ENCODE measurements at places on chromosomes 13 and 19. TPM values are rescaled to one million over a fixed set of nuclear protein-coding genes. Genes with fewer than 3 reads are reported as not detected.

PSG2 gene
- total RNA-seq: 0.05 TPM

HTR2A gene
- 0.38 TPM for total RNA-seq

DNA sequence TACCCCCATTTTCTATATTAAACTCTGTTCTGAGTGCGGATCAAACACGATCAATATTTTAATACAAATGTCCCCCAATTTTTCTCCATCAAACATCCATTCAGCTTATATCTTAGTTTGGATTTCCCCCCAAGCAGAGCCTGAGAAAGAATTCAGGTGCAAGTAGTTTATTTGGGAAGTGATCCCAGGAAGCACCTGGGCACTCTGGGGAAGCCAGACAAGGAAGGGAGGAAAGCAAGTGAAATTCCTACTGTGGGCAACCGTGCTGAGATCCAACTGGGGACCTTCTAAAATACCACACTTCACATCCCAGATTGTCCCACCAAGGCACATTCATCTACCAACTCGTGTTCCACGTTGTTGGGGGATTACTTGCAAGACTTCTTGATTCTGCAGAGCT is 323.4 kb upstream of the NBEA start:
- H3K4me1 ChIP-seq: no peaks in the 10 kb centered on the region
- no peaks in the 10 kb centered on the region for H3K36me3 ChIP-seq
- no peak overlapping the region for H3K4me3 ChIP-seq
- H3K27ac ChIP-seq: no peak overlapping the region

- H3K27ac ChIP-seq: no peak overlapping the region
- no peak overlapping the region for H3K4me3 ChIP-seq
- DNase-seq: no peak
- peaks cover 27% of the 10 kb centered on the region for H3K4me1 ChIP-seq
- no peaks in the 10 kb centered on the region for H3K27me3 ChIP-seq
These were observed 49.8 kb downstream of the TSSK6 start for GRCh38 chr19:19465436-19466070.

GRCh38 chr19:28426110-28426729 is 786.7 kb downstream of the UQCRFS1 start:
- peak overlapping the region; percentile 9 for H3K27ac ChIP-seq
- H3K4me3 ChIP-seq: no peak overlapping the region
- H3K27me3 ChIP-seq: no peaks in the 10 kb centered on the region

CLIP3 gene
- 3.6 TPM for total RNA-seq

GRCh38 chr19:995051-995827 is 5.0 kb upstream of the GRIN3B start:
- H3K4me3 ChIP-seq: no peak overlapping the region
- H3K36me3 ChIP-seq: peaks cover 27% of the 10 kb centered on the region
- H3K27ac ChIP-seq: no peak overlapping the region
- H3K4me1 ChIP-seq: peaks cover 9% of the 10 kb centered on the region
- DNase-seq: no peak

- peak overlapping the region; percentile 36 for H3K27ac ChIP-seq
- H3K36me3 ChIP-seq: no peaks in the 10 kb centered on the region
- H3K27me3 ChIP-seq: no peaks in the 10 kb centered on the region
- DNase-seq: no peak
- peaks cover 10% of the 10 kb centered on the region for H3K4me1 ChIP-seq
These were observed 78.4 kb downstream of the MIPEP start for GRCh38 chr13:23810685-23811240.

ANO8 gene
- 2.2 TPM for total RNA-seq

DNA sequence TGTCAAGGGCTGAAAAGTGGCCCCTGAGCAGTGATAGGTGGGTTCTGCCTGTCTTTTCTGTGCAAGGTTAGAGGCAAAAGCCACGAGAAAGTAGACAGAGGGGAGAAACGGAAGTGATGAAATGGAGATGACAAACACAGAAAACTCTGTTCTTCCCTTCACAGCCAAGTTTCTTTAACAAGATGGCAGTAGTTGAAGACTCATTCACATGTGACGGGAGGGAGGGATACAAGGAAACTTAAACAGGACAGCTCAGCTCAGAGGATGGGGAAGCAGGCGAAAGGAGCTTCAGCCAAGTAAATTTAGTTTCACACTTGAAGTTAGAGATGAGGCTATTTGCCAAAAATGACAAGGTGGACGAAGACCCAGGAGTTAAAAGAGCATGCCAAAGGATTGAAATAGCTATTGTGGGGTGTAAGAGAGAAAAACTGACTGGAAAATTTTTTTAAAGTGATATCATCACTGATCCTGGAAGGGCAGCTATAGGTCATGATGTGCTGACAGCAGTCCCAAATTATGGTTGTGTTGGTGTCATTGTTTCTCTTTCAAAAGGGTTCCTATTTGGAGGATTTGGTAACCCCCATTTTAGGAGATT is 347.9 kb downstream of the EFNB2 start:
- no peaks in the 10 kb centered on the region for H3K36me3 ChIP-seq
- no peaks in the 10 kb centered on the region for H3K4me1 ChIP-seq
- DNase-seq: no peak
- no peak overlapping the region for H3K27ac ChIP-seq
- H3K4me3 ChIP-seq: no peak overlapping the region
- H3K27me3 ChIP-seq: no peaks in the 10 kb centered on the region

- no peaks in the 10 kb centered on the region for H3K27me3 ChIP-seq
- H3K36me3 ChIP-seq: no peaks in the 10 kb centered on the region
- no peaks in the 10 kb centered on the region for H3K4me1 ChIP-seq
- H3K4me3 ChIP-seq: no peak overlapping the region
- H3K27ac ChIP-seq: no peak overlapping the region
- DNase-seq: no peak
These were observed 78.0 kb downstream of the ATP11A start for GRCh38 chr13:112767506-112768471.

NKG7 gene
- 10.5 TPM for total RNA-seq

KLF12 gene
- 15.8 TPM for total RNA-seq

- H3K27me3 ChIP-seq: no peaks in the 10 kb centered on the region
- no peak overlapping the region for H3K27ac ChIP-seq
- no peak for DNase-seq
- peaks cover 4% of the 10 kb centered on the region for H3K4me1 ChIP-seq
- H3K4me3 ChIP-seq: no peak overlapping the region
- peaks cover 4% of the 10 kb centered on the region for H3K36me3 ChIP-seq
These were observed 4.8 kb upstream of the TMEM91 start for GRCh38 chr19:41371541-41371940.

SLITRK5 gene
- total RNA-seq: 0.14 TPM

DNA sequence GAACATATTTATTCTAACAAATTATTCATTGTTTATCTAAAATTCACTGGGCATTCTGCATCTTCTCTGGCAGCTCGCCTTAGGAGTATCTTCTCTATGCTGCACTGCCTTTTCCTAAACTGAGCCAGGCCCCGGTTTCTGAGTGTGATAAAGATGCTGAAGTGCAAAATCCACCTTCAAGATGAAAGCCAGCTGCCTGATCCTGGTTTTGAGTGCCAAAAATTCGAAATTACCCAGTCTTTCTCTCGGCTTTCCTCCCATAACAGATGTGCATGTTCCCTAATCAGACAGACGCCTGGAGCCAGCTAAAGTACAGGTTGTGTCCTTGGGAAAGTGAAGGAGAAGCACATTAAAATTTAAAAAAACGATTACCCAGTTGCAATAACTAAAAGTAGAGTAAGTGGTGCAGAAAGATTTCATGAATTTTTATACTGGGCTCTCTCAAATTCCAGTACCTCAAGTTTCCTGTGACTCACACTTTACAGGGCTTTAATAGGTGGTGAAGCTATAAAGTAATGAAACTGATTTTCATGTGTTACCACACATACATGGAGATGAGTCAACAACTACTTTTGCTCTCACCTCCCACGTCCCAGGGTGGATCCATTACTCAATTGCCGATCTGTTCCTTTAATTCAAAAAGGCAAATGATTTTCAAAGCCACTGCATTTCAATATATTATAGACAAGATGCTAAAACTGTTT is 65.0 kb upstream of the GTF2F2 start:
- H3K27ac ChIP-seq: no peak overlapping the region
- H3K4me3 ChIP-seq: no peak overlapping the region
- no peak for DNase-seq

AMH gene
- total RNA-seq: 0.61 TPM

- H3K27ac ChIP-seq: no peak overlapping the region
- H3K4me1 ChIP-seq: peaks cover 3% of the 10 kb centered on the region
- H3K36me3 ChIP-seq: no peaks in the 10 kb centered on the region
- H3K4me3 ChIP-seq: no peak overlapping the region
- peaks cover 19% of the 10 kb centered on the region for H3K27me3 ChIP-seq
- no peak for DNase-seq
These were observed 172.2 kb downstream of the COL4A1 start for GRCh38 chr13:110134801-110135200.

GRCh38 chr19:50329146-50329925 is at the start of gene KCNC3:
KCNC3 (minus strand) TSS chr19:50329377; CDS start chr19:50329082, 295 bp downstream.
- peak; percentile 24 for DNase-seq
- peaks cover 39% of the 10 kb centered on the region for H3K4me1 ChIP-seq
- H3K27ac ChIP-seq: peak within 1 kb of the TSS; percentile 55
- peak within 1 kb of the TSS; percentile 10 for H3K4me3 ChIP-seq

GRCh38 chr19:35639321-35639639 is 2.3 kb upstream of the ETV2 start:
- DNase-seq: no peak
- H3K27ac ChIP-seq: no peak overlapping the region
- H3K27me3 ChIP-seq: peaks cover 13% of the 10 kb centered on the region
- peaks cover 30% of the 10 kb centered on the region for H3K4me1 ChIP-seq

DNA sequence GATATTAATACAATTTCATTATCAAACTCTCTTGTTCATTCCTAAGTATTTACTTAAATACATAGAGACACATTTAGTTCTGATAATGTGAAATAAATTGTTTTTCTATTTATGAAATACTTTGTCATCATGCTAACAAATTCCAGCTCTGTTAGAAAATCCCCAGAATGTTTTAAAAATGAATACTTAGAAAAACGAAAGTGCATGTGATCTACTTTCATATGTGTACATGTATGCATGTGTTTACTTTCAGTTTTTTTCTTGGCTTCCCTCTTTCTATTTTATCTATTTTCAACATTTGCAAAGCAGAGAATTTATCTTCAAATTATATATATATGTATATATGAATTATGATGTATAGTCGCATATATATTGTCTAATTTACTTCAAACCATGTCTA is 1110.0 kb upstream of the PCDH20 start:
- H3K27me3 ChIP-seq: no peaks in the 10 kb centered on the region
- H3K4me3 ChIP-seq: no peak overlapping the region
- H3K27ac ChIP-seq: no peak overlapping the region
- no peaks in the 10 kb centered on the region for H3K36me3 ChIP-seq
- no peaks in the 10 kb centered on the region for H3K4me1 ChIP-seq

- H3K4me3 ChIP-seq: no peak overlapping the region
- H3K36me3 ChIP-seq: no peaks in the 10 kb centered on the region
- peaks cover 5% of the 10 kb centered on the region for H3K4me1 ChIP-seq
- H3K27me3 ChIP-seq: no peaks in the 10 kb centered on the region
- DNase-seq: no peak
- H3K27ac ChIP-seq: no peak overlapping the region
These were observed 59.6 kb upstream of the GJB6 start for GRCh38 chr13:20291675-20292074.

DNA sequence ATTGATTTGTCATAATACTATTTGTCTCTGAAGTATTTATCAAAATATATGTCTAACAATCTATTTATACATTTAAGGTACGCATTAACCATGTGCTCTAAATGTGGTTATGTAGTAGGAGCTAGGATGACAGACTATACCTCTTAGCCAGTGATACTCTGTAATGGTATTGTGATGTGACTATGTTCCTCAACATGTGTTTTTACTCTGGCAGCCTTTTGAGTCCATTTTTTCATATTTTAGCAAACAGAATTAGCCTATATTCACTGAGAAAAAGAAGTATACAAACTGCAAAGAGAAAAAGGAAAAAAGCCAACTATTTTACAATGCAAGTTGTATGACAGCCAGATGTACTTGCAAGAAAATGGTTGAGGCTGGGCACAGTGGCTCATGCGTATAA is 26.7 kb downstream of the MAB21L1 start:
- no peak overlapping the region for H3K27ac ChIP-seq
- no peak overlapping the region for H3K4me3 ChIP-seq
- no peaks in the 10 kb centered on the region for H3K36me3 ChIP-seq

- peak; percentile 7 for DNase-seq
- H3K4me1 ChIP-seq: peaks cover 3% of the 10 kb centered on the region
- peak overlapping the region; percentile 89 for H3K4me3 ChIP-seq
- no peaks in the 10 kb centered on the region for H3K27me3 ChIP-seq
These were observed 546 bp upstream of the ZNF546 start for GRCh38 chr19:39996218-39996810.

DNA sequence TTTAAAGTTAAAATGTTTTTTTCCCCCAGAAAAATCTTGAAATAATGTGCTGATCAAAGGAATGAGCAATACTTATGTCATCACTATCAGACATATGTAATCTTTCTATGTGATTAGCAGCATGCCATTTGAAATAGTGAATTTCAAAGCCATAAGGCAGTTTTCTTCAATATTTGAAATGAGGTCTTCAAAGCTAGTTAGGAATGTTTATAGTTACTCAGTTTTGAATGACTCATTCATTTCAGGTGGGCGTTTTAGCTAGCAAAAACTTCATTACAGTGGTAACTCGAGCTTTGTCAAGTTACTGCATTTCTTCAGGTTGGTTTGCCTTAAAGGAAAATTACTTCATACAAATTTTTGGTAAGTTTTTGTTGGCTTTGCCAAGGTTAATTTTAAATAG is 102.1 kb downstream of the ATP8A2 start:
- peaks cover 17% of the 10 kb centered on the region for H3K27me3 ChIP-seq
- no peaks in the 10 kb centered on the region for H3K4me1 ChIP-seq
- no peak overlapping the region for H3K4me3 ChIP-seq
- H3K36me3 ChIP-seq: no peaks in the 10 kb centered on the region
- H3K27ac ChIP-seq: no peak overlapping the region

DNA sequence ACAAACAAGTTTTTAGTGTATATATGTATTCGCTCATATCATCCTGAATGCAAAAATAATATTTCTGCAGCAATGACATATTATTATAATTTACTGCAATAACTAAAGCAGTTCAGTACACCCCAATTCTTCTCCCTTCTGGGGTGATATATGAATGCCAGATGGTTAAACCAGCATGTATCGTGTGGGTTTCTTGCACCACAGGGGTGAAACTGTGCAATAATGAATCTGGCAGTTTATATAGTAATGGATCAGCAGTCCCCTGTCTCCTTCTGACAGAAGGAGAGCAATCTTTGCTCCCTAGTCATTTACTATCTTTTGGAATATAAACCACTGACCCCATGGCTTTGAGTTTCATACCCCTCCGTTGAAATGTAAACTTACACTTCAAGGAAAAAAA is 228.6 kb upstream of the KLHL1 start:
- H3K4me3 ChIP-seq: no peak overlapping the region
- no peaks in the 10 kb centered on the region for H3K4me1 ChIP-seq
- no peak for DNase-seq
- H3K27ac ChIP-seq: no peak overlapping the region
- no peaks in the 10 kb centered on the region for H3K27me3 ChIP-seq

TBC1D4 gene
- 22.8 TPM for total RNA-seq
